ENCODE measurements at places on chromosomes 2 and 18.

GRCh38 chr18:38868757-38869156 is 1303.2 kb upstream of the CELF4 start:
- DNase-seq: no peak

DNA sequence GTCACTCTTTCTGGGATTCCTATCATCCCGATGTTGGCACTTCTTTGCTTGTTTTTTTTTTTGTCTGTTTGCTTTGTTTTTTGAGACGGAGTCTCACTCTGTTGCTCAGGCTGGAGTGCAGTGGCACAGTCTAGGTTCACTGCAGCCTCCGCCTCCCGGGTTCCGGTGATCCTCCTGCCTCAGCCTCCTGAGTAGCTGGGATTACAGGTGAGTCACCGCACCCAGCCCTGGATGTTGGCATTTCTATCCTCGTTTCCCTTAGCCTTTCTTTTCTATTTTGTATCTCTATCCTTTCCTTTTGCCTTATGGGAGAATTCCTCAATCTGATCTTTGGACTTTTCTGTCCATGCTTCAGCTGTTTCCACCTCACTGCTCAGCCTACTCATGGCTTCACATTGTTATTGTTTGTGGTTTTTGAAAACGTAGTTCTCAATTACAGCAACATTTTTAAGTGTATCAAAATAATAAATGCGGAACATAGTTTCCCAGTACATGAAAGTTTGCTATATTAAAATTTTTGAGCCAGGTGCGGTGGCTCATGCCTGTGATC is 62.1 kb upstream of the ZNF516 start:
- DNase-seq: no peak

GRCh38 chr18:63105636-63106316 is 213.8 kb downstream of the BCL2 start:
- no peak for DNase-seq

DNA sequence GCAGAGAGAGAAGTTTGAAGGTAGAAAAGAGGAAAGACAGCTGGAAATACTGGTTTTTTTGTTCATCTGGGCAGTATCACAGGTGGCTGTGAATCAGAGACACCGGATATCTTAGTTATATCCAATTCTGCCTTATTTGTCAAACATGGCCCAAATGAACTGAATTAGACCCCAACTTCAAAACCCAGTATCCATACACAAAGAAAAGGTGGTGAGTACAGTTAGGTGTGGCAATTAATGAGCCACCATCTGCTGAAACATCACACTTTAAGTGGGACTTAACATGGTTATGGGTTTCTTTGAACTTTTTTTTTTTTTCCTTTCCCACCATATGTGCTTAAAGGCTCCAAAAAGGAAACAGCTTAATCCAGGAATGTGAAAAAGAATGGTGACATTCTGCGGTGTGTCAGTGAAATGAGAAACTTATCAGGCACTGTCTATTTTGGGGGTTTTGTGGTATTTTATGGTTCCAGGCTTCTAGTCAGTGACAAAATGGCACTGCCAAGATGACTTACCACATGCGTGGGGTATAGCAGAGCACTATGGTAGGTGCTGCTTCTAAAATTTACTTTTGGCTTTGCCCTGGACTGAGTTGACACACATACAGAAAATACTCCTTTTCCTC is 5.0 kb upstream of the TMEM178A start:
- DNase-seq: no peak
